ENCODE measurements at places on chromosomes 11 and 22.

- DNase-seq = no peak
Measured at GRCh38 chr11:65870706-65871681, 1.6 kb downstream of the EFEMP2 start.

GRCh38 chr22:37508431-37508992 lies 10.7 kb downstream of the CARD10 start:
- DNase-seq = no peak

GRCh38 chr11:68942751-68943271 lies 38.0 kb downstream of the MRGPRD start:
- DNase-seq = no peak

DNA sequence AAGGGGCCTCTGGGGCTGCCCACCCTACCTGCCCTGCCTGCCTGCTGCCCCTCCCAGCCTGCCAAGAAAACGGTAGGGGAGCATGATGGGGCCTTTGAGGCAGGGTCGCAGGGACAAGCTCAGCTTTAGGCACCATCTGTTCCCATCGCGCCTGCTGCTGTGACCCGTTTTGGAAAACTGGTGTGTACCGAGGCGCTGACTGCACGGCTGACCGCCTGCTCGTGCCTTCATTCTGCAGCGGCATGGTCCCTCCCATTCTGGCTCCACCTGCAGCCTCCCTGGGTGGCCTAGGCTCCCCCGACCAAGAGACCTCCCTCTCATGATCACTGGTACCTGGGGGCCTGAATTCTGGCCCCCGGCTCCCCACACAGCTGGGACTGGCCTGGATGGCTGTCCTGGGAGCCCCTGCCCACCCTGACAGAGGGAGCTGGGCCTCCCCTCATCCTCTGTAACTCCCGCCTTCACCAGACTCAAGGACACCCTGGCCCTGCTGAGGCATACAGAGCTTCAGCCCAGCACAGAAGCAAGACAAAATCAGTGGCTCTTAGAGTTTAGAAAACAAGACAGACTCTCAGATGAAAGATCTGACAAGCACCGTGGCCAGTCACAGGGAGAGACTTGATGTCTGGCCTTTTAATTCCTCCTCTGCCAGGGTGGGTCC lies 6.5 kb upstream of the MYRF start:
- DNase-seq = no peak

- no peak for DNase-seq
Measured at GRCh38 chr22:39298241-39298987, 21.0 kb downstream of the RPL3 start.

DNA sequence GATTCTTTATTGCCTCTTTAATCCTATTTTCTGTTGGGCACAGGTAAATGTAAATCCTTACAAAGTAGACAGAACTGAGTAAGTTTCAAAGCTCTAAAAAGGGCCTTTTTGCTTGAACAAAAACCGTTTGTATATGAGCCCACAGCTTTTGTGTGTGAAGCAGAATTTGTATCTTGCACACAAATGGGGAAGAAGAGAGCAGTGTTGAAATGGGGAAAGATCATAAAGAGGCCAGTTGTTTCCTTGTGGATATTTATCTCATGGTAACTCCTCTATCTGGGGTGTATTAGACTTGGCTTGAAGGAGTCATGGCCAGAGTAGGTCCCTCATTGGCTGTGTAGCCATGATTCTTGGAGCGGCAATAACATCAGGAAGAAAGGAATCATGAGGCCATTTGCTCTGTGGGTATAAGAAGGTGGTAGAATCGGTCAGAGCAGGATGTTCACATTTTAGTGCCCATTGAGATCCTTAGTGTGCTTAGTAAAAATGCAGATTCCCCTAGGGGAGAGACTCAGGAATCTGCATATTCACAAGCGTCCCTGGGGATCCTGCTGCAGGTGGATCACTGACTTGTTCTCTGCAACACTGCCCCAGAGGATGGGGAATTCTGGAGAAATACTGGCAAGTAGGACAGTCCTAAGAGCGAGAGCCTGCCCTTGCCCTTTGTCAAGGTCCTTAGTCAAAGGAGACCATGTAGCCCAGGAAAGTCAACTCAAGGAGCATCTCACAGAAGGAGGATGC lies 126.5 kb downstream of the LDLRAD3 start:
- no peak for DNase-seq

GRCh38 chr22:19393704-19394103 lies 37.8 kb downstream of the HIRA start:
- DNase-seq = no peak

GRCh38 chr22:37148031-37148651 lies 1.6 kb downstream of the IL2RB start:
- no peak for DNase-seq

DNA sequence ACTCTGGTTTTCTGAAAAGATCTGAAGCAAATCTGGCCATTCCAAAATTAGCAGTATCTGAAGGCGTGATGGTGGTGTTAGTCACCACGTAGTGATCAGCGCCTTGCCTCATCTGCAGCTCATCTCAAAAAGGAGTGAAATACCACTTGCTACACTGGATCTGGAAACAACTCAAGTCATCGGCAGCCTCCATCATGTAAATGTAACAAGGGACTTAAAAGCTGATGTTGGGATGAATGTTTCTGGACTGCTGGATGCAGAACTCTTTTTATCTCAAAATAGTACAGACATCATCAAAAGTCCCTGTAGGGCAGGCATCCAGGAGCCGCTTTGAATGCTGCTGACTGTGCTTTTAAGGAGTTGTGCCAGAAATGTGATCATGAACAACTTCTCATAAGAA lies 14.1 kb upstream of the APLP2 start:
- DNase-seq = no peak

- DNase-seq = no peak
Measured at GRCh38 chr11:20035701-20036601, 124.3 kb downstream of the DBX1 start.

Measured in iPS-NIHi11 (cell line).